ENCODE measurements at places on chromosomes 5 and 9. TPM values are rescaled to one million over a fixed set of nuclear protein-coding genes. Genes with fewer than 3 reads are reported as not detected.

The TNFSF15 gene
- total RNA-seq = 0.20 TPM

The MSMP gene
- not detected for total RNA-seq

The ZNF879 gene
- total RNA-seq = 3.9 TPM

The P4HA2 gene
- total RNA-seq = 69.0 TPM

The SHISAL2B gene
- total RNA-seq = not detected

The CDKN2B-AS1 gene
- 11.7 TPM for total RNA-seq
